BJ (cell line): ENCODE measurements at places on chromosomes 2 and 18.
A peak's percentile ranks its signal among the peaks of the same experiment; 100 is the strongest.

GRCh38 chr2:75592030-75592429, 31.3 kb upstream of the EVA1A start:
- DNase-seq, result peak; percentile 74

- no peak for DNase-seq
Observed at GRCh38 chr18:364256-364826, 96.5 kb upstream of the THOC1 start.

DNA sequence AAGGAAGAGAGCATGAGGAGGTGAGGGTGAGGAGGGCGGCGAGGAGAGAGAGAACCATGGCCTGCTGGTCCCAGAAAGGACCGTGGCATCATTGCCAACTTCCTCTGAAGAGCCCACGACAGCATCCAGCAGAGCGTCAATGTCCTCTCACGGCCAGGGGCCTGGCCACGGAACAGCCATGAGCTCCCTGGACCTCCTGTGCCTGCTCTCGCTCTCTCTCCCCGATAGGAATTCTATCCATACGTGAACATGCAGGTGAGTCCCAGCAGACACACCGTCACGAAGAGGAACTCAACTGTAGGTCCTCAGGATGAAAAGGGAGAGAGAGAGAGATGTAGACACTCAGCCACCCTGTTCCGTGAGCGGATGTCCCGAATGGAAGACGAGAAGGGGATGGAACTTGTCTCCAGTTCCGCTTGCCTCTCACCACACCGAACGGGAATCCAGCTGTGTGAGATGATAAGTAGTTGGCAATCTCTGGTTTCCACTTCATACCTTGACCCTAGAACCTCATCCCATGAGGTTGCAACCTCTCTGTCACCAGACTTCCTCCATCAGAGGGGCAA, 107.6 kb downstream of the TNS1 start:
- DNase-seq, result no peak

GRCh38 chr18:68409576-68409975, 305.3 kb downstream of the TMX3 start:
- DNase-seq, result no peak

- DNase-seq, result no peak
Observed at GRCh38 chr18:62524440-62525200, 1.8 kb downstream of the ZCCHC2 start.

GRCh38 chr2:168699844-168700417, 102.5 kb upstream of the NOSTRIN start:
- DNase-seq, result peak; percentile 27

DNA sequence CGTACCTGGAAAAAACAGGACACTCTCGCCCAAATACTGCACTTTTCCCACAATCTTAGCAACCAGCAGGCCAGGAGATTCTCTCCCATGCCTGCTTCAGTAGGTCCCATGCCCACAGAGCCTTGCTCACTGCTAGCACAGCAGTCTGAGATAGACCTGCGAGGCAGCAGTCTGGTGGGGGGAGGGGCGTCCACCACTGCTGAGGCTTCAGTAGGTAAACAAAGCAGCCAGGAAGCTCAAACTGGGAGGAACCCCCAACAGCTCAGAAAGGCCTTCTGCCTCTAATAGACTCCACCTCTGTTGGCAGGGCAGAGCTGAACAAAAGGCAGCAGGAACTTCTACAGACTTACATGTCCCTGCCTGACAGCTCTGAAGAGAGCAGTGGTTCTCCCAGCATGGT, 1202.8 kb upstream of the ACVR2A start:
- no peak for DNase-seq

DNA sequence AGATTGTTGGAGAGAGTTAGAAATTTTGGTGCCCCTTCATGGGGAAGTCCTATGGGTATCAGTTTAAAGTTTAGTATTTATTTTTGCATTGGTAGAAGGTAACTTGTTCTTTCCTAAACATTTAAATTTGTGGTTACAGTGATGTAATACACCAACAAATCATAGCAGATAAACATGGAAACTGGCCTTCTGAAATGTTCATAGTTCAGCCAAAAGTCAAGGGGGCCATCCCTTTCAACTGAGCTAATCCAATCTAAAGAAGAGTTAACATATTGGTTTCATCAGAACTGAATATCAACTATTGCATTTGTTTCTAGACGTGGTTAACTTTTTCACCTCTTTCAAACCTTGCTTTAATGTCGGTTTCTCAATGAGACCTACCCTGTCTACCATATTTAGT, 46.3 kb downstream of the PPP1R1C start:
- no peak for DNase-seq

GRCh38 chr2:38207168-38207567, 131.2 kb upstream of the CYP1B1 start:
- DNase-seq, result no peak

DNA sequence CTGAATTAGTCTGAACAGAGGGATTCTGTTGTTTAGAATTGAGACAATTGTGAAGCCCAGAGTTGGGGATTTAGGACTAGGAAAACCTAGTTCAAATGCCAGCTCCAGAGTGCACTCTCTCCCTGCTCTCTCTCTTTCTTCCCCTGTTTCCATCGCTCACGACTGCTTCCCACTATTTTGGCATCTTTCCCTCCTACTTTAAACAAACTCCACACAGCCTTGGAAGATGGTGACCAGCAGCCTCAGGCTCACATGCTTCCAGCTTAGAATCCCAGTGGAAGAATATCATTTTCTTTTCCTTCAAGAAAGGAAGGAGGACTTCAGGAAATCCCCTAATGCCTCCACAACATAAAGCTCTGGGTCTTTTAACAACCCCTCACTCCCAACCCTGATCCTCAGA, 6.1 kb upstream of the DNMT3A start:
- no peak for DNase-seq

GRCh38 chr2:144014103-144014502, 505.8 kb downstream of the ZEB2 start:
- no peak for DNase-seq

- DNase-seq, result no peak
Observed at GRCh38 chr18:74511823-74512222, 15.7 kb downstream of the CNDP2 start.

- no peak for DNase-seq
Observed at GRCh38 chr2:212665948-212666347, 127.3 kb upstream of the ERBB4 start.

GRCh38 chr2:26910176-26910575, 60.3 kb upstream of the MAPRE3 start:
- no peak for DNase-seq

DNA sequence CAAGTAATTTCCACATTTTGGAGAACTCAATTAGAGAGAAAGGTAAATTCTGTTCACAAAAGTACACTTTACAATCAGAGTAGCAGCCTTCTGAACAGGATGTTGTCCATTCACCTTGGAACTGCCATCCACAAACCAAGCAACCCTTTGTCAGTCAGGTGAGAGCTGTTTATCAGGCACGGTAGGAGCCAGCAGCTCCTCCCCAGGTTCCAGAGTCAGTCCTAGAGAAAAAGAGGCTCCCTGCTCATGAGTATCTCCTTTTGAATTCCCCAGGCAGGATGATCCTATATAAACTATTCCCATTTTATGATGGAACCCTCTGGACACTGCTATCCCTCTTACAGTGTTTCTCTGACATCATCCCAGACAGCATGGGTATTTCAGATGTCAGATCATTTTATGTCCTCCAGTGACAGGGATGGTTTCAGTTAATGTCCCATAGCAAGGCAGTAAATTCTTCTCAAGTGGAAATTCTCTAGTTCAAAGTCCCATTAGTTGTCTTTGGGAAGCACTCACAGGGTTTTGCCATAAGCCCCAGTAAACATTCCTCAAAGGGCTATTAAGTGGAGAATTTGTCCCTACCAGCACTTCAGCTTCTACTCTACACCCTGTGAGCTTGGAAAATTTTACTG, 34.5 kb upstream of the CSRNP3 start:
- no peak for DNase-seq

GRCh38 chr18:45066886-45067285, 386.2 kb downstream of the SETBP1 start:
- no peak for DNase-seq

DNA sequence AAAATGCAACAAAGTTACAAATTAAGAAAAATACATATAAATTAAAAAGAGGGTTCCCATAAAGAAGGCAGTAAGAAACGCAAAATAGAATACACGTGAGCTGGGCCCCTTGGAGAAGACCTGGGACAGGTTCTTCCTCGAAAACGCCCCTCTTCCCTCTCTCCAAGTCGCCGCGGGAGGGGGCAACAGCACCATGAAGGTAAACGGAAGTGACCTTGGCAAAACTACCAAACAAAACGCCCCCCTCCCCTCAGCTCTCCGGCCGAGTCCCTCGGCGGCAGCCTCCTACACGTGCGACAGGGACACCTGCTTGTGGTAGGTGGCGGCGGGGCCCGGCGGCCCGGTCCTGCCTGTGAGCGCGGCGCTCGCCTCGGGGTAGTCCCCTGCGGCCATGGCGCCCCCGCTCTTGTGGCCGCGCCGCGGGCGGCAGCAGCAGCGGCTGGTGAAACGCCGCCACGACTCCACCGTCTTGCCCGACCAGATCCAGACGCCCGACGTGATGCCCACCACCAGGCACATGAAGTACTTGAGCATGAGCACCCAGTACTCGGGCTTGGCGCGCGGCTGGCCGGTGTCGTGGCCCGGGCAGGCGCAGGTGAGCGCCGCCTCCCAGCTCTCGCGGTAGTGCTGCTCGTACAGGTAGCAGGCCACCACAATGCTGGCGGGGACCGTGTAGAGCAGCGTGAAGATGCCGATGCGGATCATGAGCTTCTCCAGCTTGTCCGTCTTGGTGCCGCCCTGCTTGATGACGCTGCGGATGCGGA, 2.8 kb downstream of the FZD5 start:
- DNase-seq, result no peak

DNA sequence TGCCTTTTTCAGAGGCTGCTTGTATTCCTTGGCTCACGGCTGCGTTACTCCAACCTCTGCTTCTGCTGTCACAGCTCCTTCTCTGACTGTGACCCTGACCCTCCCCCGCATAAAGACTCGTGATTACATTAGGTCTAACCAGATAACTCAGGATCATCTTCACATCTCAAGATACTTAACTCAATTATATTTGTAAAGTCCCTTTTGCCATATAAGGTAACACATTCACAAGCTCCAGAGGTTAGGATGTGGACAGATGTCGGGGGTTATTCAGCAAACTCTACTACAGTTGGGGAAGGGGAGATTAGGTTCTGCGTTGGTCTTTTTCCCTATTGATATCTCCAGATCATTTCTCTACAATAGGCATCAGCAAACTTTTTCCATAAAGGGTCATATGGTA, 76.9 kb downstream of the EVA1A start:
- DNase-seq, result no peak

GRCh38 chr2:74991977-74992376, 33.5 kb downstream of the POLE4 start:
- peak; percentile 20 for DNase-seq

DNA sequence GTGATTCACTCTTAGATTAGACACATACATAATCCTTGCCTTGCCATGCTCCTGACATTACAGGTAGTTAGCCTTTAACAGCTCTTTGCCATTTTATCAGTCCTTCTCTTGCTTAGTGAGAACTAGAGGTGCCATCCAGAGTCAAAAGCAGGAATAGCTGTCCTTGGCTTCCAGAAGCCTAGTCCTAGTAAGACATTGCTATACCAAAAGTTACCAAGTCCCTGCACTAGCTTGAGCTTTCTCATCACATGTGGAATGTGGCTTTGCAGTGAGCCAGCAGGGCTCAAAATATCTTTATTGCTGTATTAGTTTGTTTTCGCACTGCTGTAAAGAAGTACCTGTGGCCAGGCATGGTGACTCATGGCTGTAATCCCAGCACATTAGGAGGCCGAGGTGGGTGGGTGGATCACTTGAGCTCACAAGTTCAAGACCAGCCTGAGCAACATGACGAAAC, 104.7 kb upstream of the NOSTRIN start:
- no peak for DNase-seq

GRCh38 chr2:135130751-135131150, 78.7 kb downstream of the RAB3GAP1 start:
- no peak for DNase-seq

- DNase-seq, result no peak
Observed at GRCh38 chr2:216498070-216498378, 620 bp upstream of the RPL37A start.

DNA sequence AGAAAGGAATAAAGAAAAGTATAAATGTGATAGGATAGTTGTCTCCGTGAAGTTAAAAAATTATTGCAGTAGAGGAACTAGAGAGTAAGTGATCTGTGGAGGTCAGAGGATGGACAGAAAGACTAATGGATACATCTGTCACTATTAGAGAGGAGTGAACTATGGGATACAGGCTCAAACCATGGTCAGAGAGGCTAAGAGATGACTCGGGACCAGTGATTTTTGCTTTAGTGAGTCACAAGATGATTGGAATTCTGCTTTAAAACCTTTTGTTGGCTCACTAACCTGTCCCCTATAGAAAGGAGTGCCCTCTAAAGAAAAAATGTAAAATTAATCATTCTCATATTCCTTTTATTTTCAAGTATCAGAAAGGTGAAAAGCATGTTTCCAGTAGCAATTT, 30.3 kb downstream of the ALMS1 start:
- no peak for DNase-seq

DNA sequence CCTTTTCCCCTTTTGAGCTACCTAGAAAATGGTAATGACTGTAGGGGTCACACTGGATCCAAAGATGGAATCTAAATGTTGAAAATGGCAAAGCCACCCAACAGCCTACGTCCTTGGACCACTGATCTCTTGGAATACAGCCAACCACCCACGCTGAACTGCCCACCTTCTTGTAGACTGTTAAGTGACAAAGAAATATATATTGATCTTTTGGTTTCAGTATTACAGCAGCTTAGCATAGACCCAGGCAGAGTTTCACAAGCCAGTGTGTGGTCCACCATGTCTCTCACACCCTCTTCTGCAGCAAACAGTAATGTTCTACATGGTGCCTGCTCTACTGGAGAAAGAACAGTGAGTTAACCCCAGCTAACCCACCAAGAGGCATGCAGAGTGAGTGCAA, 20.2 kb downstream of the CACNB4 start:
- DNase-seq, result no peak

DNA sequence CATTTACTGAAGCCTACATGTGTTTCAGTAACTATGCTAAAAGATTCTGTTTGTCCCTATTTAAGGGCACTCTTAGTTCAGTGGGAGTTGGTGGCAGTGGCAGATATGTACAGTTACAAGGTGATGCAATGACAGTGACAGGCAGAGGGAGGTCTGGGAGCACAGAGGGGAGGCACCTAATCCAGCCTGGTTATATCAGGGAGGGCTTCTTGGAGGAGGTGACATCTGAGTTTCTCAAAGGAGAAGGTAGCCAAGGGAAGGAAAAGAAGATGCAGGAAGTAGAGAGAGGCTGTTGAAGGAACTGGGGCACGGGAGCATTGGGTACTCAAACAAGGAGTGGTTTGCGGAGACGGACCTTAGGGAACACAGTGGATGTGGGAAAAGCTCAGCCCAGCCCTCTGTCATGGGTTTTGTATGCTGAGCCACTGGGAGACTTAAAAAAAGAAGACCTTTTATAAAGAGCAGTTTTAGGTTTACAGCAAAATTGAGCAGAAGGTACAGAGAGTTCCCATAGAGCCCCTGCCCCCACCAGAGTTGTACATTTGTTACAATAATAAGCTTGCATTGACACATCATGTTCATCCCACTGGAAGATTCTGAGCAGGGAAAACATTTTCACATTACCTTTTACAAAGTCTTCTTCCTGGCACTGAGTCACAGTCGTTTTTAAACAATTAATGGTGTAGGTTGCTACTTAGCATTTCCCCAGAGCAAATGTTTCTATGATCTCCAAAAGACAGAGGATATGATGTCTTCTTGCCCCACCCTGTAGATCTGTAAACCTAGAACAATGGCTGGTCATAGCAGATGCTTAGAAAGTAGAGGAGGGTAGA, 83.0 kb upstream of the TAF1B start:
- no peak for DNase-seq
